Sigmoid colon (tissue), 7 donors: ENCODE measurements at places on chromosomes 11 and 22.

DNA sequence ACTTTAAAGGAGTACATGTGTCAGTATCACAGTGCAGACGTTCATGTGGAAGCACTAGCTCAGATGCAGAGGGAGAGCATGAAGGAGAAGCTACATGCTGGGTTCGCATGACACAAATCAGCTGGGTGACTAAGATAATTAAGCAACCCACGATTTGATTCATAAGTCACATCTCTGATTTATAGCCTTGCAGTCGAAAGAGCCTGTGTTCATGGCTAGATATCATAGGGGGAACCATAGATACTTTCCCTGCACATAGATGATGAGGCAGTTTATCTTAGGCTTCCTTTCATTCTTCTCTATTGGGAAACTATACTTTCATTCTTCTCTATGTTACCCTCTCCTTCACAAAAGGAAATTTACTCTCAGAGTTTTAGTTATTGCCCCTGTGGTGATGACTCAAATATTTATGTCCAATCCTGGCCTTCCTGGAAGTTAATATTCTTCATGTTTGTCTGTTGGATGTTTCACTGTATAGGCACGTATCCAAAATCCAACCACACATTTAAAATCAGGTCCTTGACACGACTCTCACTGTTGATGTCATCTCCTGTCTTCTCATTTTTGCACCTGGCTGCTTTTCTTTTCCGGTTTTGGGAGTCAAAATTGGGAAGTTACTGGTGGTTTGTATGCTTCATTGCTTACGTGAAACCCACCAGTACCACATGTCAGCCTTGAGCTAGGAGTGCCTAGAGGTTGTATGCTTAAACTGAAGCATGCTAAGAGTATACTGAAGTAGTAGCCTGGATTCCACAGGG is 56.3 kb upstream of the SLC5A12 start:
- DNase-seq: no peak

- DNase-seq: no peak
Observed at GRCh38 chr22:35269630-35270029, 12.3 kb downstream of the HMGXB4 start.

GRCh38 chr11:85627332-85627997 is at the start of gene DLG2:
TSS of gene DLG2 (minus strand) at chr11:85627344.
- DNase-seq: no peak

- DNase-seq: no peak
Observed at GRCh38 chr11:12180257-12181205, 70.1 kb downstream of the MICAL2 start.

DNA sequence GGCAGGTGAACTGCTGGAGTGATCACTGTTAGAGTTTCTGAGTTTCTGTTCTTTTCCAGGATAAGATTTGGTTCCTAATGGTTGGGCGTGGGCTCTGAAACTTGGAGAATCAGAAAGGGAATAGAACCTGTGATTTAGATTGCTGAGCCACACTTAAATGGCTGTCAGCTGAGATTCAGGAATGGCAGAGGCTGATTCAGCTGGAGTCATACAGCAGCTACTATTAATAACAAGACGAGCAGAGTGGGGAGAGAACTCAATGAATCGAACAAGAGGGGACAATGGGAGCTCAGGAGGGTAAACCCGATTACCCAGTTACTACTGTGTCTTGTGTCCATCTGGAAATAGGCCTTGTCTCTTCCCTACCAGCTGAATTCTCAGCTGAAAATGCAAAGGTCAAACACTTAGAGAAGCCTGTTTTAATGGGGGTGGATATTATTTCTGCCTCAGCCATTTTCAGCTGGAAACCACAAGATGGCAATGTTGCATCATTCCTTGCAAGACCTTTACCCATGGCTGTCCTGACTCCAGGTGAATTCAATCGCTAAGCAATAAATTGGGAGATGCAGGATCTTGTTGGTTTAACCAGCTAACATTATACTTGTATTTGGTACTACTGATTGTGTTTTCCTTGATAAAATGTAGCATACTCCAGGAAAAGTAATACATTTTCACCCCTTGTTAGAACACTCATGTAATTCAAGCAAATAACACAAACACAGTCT is 104.5 kb upstream of the RAG2 start:
- DNase-seq: no peak

GRCh38 chr11:19594326-19594725 is 118.3 kb upstream of the NAV2 start:
- DNase-seq: no peak

GRCh38 chr11:23903044-23903704 is 593.7 kb upstream of the LUZP2 start:
- DNase-seq: no peak

- no peak for DNase-seq
Observed at GRCh38 chr11:79189601-79190000, 251.2 kb downstream of the TENM4 start.

- DNase-seq: no peak
Observed at GRCh38 chr11:5151713-5152153, 2.8 kb downstream of the OR52A1 start.

DNA sequence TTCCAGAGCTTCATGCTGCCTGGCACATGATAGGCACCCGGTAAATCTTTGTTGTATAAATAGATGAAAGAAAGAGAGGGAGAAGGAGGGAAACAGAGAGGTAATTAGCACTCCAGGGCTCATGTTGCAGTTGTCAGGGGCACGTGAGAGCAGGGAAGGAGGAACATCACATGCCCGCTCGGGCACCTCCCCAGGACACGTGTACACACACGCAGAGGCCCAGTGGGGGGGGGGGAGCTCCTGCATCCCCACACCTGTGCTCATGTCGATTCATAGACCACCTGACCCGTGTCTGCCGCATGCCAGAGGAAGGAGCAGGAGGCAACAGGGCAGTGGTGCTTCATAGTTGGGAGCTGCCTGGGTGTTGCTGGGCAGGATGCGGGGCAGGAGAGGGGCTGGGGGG is 37.1 kb upstream of the NNMT start:
- peak; percentile 87 for DNase-seq

GRCh38 chr11:9038541-9038940 is 34.7 kb upstream of the NRIP3 start:
- DNase-seq: no peak

DNA sequence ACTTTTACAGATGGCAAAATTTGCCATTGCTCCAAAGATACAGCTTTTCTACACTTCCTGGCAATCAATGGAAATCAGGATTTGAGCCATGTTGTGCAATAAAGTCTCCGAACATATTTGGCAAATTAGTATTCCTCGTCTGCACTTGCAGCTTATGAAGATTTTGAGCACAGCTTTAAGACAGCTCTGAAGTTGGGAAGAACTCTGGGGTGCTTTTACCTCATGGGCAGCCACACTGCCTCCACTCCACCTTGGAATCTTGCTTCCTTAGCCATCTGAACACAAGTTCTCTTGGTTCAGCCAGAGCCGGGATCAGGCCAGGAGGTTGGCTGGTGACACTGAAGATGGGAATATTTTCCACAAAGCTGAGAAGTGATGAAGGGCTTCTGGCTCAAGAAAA is 191.2 kb downstream of the CWF19L2 start:
- no peak for DNase-seq

GRCh38 chr11:88281317-88281712 is 56.2 kb downstream of the CTSC start:
- no peak for DNase-seq

DNA sequence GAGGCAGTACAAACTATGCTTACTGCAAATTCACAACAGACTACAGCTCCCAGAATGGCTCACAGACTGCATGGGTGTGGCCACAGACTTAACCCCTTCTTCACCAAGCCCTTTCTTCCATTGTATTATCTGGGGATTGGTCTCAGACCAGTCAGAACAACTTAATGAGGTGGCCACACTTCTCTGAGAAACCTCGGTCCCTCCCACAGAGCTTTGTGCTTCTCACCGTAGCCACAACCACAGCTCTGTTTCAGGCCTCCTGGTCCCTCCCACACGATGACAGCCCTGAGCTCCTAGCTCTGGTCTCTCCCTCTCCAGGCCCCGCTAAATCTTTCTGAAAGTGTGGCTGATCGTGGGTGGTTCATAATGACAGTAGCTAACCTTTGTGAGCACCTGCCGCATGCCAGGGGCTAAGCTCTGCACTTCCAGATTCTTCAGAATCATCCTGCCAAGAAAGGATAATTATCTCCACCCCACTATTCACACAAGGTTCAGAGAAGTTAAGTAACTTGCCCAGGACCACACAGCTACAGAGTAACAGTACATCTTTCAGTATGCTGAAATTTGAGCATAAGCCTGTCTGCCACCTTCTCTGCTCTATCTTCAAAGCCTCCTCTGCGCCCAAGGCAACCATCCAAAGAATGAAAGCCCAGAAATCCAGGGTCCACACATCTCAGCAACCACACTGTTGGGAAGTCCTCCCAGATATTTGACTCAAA is 5.4 kb downstream of the PDE2A start:
- no peak for DNase-seq

DNA sequence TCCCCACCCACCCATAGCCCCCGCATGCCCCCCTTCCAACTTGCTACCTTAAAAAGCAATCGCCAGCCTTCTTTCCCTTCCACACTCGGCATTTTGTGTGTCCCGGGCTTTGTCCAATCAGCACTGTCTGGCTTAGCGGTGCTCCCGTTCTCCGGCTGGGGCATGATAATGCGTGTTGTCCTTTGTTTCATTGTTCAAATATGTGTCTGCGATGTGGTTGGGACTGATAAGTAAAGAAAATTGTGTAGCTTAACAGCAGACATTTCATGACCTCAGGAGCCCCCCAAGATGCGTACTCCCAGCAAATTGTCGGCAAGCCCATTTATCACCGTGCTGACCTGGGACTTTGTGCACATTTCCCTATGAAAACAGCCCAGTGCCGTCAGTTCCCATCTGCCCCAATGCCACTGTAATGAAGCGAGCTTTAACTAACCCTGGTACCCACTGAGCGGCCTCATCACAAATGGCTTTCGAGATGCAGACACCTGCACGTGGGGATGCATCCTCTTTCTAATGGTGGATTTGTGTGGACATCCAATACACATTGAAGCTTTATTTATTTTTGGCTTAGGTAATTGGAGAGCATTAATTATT is 167.0 kb upstream of the E2F8 start:
- no peak for DNase-seq

GRCh38 chr11:27357250-27357649 is 5.8 kb downstream of the CCDC34 start:
- no peak for DNase-seq

DNA sequence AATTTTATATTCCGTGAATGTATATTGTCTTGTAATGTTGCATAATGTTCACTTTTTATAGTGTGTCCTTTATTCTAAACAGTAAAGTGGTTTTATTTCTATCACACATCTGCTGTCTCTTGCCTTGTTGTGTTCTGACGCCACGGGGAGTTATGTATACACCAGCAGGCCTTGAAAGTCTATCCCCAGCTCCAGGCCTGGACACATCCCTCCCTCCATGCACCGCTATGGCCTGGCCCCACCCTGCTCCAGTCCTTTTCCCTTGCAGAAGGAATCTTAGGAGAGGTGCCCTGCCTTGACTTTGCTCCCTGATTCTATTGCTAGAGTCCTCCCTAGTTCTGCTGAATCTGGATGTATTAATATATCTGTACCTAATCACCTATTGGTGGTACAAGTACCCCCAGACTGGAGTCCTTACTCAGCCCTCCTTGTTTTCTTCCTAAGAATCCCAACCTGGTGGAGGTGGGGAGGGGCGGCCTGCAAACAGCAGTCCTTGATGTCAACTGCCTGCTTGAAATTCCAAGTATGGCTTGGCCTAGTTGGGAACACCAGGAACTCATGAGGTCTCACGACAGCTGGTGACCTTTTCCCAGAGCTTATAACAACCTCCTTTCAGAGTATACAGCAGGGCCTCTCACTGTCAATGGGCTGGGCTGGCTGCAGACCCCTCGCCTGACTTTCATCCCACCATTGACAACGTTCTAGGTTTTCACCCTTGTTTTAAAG is 61.6 kb downstream of the TIMP3 start:
- no peak for DNase-seq

DNA sequence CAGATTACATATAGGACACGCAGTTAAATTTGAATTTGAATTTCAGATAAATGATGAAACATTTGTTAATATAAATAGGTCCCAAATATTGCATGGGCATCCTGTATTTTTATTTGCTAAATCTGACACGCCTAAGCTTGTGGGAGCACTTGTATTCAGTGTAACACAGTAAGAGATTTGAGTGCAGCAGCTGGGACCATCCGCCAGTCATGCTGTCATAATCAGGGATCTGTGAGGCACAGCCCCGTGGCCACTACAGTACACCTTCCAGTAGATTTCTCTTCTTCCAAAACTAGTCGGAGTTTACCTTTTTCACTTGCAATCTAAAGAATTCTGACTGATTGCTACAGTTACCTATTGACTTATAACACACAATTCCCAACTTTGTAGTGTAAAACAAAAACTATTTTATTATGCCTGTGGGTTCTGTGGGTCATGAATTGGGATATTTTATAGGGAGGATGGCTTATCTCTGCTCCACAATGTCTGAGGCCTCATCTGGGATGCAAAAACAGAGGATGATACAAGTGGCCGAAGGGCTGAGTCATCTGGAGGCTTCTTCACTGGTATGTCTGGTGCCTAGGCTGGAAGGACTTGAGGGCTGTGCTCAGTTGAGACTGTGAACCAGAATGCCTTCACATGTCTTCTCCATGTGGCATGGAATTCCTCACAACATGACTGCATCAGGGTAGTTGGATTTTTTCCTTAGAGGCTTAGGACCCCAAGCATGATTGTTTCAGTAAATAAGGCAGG is 74.1 kb downstream of the PRSS23 start:
- DNase-seq: no peak

DNA sequence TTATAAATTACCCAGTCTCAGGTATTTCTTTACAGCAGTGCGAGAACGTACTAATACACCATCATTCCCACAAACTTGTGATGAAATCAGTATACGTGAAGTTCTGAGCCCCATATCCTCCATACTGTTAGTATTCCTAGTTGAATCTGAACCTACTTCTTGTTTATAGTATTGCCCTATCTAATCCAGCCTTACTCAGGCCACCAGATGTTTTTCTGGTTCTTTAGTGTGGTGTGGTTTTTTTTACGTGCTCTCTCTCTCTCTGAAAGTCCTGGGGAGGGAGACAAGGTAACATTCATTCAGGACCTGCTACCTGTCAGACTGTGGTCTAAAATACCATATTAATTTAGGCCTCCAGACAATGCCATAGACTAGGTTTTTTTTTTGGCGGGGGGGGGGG is 47.6 kb upstream of the TEAD1 start:
- DNase-seq: no peak

GRCh38 chr22:32644252-32645100 is 157.0 kb upstream of the TIMP3 start:
- peak; percentile 83 for DNase-seq
